Stimulated activated CD8-positive, alpha-beta memory T cell treated with anti-CD3 and anti-CD28 coated beads, Interleukin-4, amount 100 ng/mL, for 4 hours (primary cell): ENCODE measurements at places on chromosomes 7 and 10.

DNA sequence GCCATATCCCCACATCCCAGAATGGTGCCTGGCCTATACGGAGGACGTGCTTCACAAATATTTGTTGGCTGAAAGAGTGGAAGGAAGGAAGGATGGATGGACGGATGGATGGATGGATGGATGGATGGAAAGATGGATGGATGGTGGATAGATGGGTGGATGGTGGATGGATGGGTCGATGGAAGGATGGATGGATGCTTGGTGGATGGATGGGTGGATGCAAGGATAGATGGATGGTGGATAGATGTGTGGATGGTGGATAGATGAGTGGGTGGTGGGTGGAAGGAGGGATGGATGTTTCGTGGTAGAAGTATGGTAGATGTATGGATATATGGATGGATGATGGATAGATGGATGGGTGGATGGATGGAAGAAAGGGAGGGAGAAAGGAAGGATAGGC lies 10.8 kb downstream of the CHAT start:
- no peak for DNase-seq

DNA sequence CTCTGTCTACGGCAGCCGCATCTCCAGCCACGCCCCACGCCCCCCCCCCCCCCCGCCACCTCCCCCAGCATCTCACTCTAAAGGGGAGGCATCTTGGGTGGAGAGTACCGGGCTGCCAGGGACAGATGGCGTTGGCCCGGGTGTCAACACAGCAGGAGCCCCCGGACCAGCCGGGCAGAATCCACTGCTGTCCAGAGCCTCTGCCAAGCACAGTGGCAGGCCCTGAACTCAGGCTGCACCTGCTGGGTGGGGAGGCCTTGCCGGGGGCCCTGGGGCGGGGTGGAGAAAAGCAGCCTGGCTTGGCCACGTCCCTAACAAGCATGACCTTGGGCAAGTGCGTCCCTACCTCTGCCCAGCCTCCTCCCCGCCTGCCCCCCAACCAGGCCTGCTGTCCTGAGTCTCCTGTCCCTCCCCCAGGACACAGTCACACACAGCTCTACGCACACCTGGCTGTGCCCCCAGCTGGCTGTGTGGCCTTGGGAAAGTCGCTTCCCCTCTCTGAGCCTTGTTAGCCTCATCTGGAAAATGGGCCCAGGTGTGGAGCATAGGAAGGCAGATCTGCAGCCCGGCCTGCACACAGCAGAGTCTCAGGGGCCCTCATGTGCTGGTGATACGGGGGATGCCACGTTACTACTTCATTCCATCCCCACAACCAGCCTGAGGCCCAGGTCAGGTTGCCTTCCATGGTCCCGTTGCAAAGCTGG lies 45.2 kb downstream of the MICALL2 start:
- DNase-seq: no peak

GRCh38 chr7:22584179-22584578 lies 84.2 kb upstream of the STEAP1B start:
- DNase-seq: no peak

DNA sequence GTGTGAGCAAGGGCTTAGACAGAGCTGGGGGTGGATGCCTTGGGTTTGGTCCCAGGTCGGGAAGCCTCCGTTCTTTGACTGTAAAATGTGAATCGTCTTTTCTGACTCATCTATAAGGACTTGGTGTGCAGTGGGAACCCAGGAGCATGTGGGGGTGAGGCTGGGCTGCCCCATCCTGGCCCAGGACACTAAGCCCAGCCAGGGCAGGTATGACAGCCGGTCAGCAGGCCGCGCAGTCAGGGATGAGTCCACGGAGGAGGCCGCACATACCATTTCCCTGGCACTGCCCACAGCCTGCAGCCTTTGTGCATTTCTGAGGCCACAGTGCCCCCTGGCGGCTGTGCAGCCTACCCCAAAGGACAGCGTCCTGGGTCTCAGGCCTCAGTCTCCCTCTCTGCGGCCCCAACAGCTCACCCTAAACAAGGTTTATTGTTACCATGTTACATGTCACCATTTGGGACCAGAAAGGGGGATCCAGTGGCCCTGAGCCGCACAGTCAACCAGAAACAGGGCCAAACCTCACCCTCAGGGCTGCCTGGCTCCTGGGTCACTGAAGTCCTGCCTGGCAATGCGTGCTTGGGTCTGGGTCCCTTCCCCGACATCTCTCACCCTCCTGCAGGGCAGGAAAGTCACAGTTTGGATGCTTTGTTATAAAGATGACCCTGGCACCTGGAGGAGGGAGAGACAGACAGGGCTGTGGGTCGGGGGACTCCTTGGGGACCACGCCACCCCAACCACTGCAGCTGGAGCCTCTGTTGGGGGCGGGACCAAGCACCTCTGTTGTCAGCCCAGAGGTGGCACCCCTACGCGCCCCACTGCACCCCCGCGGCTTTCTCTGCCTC lies 14.4 kb upstream of the SH2B2 start:
- DNase-seq: peak; percentile 62

- DNase-seq: no peak
Observed at GRCh38 chr10:108696792-108697477, 1226.4 kb downstream of the XPNPEP1 start.

DNA sequence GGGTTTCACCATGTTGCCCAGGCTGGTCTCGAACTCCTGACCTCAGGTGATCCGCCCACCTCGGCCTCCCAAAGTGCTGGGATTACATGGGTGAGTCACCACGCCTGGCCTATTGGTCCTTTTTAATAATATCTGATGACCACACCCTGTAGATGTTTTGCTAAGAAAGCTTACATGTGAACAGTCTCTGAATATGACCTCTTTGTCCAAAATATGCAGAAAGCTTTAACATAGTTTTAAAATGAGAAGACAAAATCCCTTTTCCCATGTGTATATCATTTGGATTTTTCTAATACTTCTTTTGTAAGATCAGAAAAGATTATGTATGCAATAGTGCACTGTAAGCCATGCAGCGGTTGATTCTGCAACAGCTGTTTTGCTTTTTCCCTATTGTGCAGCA lies 38.5 kb downstream of the MCU start:
- no peak for DNase-seq

GRCh38 chr7:27123007-27123476 lies 7.5 kb downstream of the HOXA4 start:
- DNase-seq: no peak

DNA sequence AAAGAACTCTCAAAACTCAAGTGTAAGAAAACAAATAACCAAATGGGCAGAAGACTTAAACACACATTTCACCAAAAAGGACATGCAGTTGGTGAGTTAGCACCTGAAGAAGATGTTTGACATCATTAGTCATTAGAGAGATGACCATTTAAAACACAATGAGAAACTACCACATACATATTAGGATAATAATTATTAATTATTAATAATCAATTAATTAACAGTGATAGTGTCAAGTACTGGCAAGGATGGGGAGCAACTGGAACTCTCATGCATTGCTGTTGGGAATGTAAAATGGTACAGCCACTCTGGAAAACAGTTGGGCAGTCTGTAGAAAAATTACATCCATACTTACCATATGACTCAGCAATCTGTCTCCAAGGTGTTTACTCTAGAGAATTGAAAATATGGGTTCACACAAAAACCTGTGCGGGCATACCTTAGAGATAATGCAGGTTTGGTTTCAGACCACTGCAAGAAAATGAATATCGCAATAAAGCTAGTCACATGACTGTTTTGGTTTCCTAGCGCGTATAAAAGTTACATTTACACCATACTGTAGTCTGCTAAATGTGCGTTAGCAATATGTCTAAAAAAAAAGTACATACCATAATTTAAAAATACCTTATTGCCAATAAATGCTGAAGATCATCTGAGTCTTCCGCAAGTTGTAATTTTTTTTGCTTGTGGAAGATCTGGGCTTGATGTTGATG lies 30.3 kb downstream of the ARID5B start:
- DNase-seq: no peak

DNA sequence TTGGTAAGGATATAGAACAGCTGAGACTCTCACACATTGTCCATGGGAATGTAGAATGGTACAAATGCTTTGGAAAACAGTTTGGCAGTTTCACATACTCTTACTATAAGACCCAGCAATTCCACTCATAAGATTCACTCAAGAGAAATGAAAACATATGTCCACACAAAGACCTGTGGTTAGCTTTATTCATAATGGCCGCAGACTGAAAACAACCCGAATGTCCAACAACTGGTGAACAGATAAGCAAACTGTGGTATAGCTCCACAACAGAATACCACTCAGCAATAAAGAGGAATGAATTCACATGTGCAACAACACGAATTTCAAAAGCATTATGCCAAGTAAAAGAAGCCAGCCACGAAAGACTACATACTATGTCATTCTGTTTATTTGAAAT lies 33.5 kb upstream of the CUL1 start:
- no peak for DNase-seq

- no peak for DNase-seq
Observed at GRCh38 chr10:1399431-1400100, 337.8 kb downstream of the ADARB2 start.

DNA sequence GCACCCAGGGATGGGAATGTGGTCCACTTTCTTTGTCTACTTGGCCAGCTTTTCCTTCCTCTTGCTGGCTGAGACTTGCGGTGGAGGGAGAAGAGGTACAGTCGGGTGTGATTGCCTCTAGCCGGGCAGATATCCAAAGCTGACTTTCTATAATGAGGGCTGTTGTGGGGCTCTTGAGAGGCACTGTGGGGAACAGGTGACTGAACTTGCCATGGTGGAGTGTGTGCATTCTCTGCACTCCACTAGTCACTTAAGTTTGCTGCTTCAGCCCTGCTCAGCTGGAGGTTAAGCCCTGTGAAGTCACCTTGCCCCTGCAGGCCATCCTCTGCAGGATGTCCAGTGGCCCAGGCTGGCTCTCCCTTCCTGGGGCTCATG lies 116.6 kb downstream of the AOAH start:
- no peak for DNase-seq
